ENCODE measurements at places on chromosomes 3 and 15.

- DNase-seq = no peak
These were observed 7.7 kb upstream of the FGD5 start for GRCh38 chr3:14810801-14811661.

- DNase-seq = no peak
These were observed 196.0 kb upstream of the LYSMD4 start for GRCh38 chr15:99929266-99929665.

- no peak for DNase-seq
These were observed 2.8 kb upstream of the ILDR1 start for GRCh38 chr3:122024800-122025199.

DNA sequence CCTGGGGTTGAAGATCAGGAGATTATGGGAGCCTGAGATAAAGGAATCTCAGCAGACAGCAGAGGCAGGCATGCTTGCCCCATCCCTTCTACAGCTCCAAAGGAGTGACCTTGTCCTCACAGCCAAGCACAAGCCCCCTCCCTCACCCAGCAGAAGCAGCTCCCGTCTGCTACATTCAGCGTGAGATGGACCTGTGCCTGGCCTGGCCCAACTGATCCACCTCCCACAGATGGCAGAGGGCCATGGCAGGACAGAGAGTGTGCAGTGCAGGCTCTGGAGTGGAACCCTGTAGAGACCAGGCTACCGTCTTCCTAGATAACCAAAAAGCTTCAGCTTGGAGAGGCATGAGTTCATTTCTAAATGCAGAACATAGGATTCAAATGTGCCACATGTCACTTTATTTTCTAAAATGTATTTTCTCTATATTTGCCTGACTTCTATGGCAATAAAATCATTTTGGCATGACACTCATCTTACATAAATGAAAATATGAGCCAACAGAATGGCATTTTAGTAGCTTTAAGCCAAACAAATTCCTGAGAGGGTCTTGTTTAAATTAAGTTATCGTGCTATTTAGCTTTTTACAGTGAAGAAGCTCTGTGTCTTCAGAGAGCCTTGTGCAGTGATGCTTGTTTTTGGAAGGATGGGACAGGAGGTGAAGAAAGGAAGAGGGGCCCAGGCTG lies 43.7 kb downstream of the SLC12A8 start:
- DNase-seq = no peak

GRCh38 chr3:6799264-6799915 lies 61.5 kb upstream of the GRM7 start:
- DNase-seq = no peak

GRCh38 chr15:42576040-42576594 lies 711 bp downstream of the STARD9 start:
- DNase-seq = no peak

GRCh38 chr15:63803106-63803886 lies 30.5 kb downstream of the HERC1 start:
- DNase-seq = no peak

- no peak for DNase-seq
These were observed 46.1 kb downstream of the TMEM266 start for GRCh38 chr15:76105911-76106310.

- DNase-seq = no peak
These were observed 3.5 kb upstream of the VIPR1 start for GRCh38 chr3:42498791-42499477.

DNA sequence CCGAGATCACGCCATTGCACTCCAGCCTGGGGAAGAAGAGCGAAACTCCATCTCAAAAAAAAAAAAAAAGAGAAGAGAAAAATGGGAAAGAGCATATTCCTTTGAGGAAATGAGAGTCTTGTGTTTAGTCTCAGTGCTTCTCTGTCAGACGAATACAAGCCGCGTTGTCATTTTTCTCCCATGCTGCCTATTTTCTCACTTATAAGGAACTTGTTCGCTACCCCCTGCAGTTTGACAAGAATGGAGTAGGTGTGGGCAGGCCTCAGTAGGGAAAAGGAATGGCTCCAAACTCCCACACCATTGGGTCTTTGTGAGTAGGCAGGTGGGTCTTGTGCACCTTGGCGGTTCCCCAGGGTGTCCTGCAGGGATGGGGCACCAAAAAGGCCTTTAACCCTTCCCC lies 6.5 kb downstream of the GPR160 start:
- DNase-seq = no peak

- DNase-seq = no peak
These were observed at the start of gene GPR160 for GRCh38 chr3:170037463-170038433. GPR160 (plus strand) TSS chr3:170037995; CDS start chr3:170083973, 45,978 bp downstream.

- no peak for DNase-seq
These were observed 479.8 kb upstream of the TBL1XR1 start for GRCh38 chr3:177676947-177677587.

Data from BJ (cell line).